ENCODE measurements at places on chromosomes 1 and 21.

DNA sequence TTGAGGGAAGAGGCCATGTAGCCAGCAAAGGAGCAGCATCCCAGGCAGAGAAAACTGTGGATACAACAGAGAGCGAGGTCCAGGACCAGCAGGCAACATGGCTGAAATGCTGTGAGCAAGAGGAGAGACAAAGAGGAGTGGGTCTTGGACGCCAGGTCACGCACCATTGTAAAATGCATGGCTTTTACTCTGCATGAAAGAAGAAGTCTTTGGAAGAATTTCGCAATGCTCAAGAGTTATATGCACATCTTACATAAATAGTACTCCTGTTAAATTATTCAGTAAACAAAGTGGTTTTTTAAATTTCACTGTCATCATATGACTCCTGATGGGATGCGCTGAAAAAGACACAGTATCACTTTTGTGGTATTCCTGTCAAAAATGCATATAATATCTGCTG is 3.5 kb downstream of the CD244 start:
- no peak for DNase-seq

GRCh38 chr1:172723251-172723650 is 64.3 kb downstream of the FASLG start:
- DNase-seq = no peak

DNA sequence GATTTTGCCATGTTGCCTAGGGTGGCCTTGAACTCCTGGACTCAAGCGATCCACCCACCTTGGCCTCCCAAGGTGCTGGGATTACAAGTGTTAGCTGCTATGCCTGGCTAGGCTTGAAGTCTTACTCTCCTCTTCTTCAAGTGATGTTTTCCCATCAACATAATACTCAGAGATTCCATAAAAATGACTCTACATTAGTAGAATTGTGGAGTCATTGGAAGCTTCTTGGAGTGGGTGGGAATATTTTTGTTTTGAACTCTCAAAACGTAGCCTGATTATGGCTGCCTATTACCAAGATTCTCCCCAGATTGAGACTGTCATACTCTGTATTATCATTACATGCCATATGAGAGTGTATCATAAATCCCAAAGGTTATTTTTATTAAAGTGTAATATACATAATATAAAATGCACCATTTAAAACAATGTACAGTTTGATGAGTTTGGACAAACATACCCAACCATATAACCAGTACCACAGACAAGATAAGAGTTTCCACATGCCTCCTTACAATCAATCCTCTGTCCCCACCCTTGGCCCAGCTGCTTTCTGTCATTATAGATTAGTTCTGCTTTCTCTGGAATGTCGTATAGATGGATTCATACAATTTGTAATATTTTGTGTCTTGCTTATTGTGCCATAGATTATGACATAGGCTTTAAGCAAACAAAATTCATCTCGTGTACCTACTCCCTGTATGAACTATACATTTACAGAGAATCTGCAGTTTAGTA is 8.0 kb upstream of the DNM3 start:
- no peak for DNase-seq

GRCh38 chr21:44718571-44718970 is 7.2 kb upstream of the TSPEAR start:
- no peak for DNase-seq

GRCh38 chr1:48943826-48944225 is 167.1 kb upstream of the BEND5 start:
- no peak for DNase-seq

- DNase-seq = peak; percentile 17
Measured at GRCh38 chr1:87953732-87954344, 625.2 kb downstream of the LMO4 start.

GRCh38 chr1:21546122-21546825 is 37.1 kb downstream of the ALPL start:
- DNase-seq = no peak

DNA sequence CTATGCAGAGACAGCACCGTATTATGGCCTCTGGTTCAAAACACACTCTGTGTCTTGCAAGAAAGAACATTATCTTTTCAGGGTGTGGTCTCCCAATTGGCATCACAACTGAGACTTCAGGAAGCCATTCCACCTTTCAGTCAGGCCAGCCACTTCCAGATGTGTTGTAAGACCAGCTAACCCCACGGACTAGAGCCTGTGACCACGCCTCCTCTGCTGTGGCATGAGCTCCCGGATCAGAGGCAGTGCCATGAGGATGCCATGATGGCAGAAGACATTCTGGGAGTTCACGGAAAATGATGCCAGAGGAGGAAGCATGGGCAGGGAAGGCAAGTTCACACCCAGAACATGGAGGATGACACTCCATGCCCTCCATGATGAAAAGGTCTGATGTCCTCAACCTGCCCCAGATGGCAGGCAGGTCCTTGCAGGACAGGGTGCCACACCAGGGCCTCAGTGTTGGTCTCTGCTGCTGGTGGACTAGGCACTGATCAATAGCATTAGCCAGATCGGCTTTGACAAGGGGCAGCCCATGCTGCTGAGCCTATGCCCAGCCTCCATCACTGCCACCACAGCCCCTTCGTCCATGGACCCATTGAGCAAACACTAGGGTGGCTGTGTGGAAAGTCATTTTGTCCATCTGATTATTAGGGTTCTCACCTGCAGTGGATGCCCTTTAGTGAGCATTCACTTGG is 341.6 kb downstream of the MATN1 start:
- DNase-seq = no peak

Data from stimulated activated CD8-positive, alpha-beta memory T cell treated with anti-CD3 and anti-CD28 coated beads, Interleukin-2, amount 100 ng/mL, for 1 hour (primary cell).